ENCODE measurements at places on chromosomes 5 and 9.
A peak's percentile ranks its signal among the peaks of the same experiment; 100 is the strongest.

GRCh38 chr5:95960667-95961616 lies 709 bp downstream of the ELL2 start:
- peak; percentile 50 for DNase-seq

GRCh38 chr5:34047774-34048572 lies 5.0 kb upstream of the C1QTNF3 start:
- no peak for DNase-seq

DNA sequence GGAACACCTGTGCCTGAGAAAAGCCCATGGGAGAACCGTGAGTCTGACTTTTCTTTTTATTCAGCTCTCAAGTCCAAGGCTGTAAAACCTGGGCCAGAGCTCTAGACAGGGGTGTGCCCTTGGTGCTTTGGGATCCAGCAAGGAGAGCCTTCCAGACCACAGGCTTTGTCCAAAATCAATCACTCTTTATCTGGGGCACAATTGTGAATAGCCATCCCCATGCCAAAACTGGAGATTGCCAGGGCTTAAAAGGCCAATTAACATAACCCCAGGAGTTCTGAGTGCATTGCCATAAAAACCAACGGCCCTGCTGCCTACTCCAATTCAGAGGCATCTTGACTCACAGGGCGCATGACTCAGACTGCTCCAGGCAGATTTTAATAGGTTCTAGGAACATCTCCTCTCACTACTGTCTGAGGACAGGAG lies 391.8 kb downstream of the ARHGEF28 start:
- DNase-seq, result no peak

GRCh38 chr5:96952118-96952750 lies 16.4 kb downstream of the LNPEP start:
- no peak for DNase-seq
